ENCODE measurements at places on chromosomes 16 and 17.
A peak's percentile ranks its signal among the peaks of the same experiment; 100 is the strongest.

- ATAC-seq, result peak; percentile 39
Measured at GRCh38 chr16:318628-319027, 33.9 kb downstream of the AXIN1 start.

DNA sequence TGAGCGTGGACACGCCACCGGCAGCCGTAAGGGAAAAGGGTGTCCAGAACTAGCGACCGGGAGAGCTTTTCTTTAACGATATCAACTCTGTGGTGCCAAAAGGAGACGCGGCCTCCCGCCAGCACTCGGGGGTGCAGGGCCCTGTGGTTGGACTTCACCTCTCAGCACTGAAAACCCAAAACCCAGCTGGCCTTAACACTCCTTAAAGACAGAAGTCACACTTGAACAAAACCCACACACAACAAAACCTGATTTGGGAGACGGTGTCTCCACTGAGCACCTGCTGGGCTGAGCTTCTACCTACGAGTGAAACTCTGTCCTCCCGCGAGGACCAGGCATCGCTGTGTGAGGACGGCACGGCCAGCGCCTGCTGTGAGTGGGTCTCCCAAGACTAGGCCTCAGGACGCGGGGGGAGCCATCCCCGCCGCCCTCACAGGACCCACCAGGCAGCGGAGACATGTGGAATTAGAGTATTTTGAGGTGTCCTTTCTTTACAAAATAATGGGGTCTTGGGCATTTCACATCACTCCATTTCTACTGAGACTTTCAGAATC is 46.7 kb downstream of the WDR45B start:
- no peak for ATAC-seq

- peak; percentile 74 for ATAC-seq
Measured at GRCh38 chr17:45132572-45133463, 503 bp upstream of the PLCD3 start.

DNA sequence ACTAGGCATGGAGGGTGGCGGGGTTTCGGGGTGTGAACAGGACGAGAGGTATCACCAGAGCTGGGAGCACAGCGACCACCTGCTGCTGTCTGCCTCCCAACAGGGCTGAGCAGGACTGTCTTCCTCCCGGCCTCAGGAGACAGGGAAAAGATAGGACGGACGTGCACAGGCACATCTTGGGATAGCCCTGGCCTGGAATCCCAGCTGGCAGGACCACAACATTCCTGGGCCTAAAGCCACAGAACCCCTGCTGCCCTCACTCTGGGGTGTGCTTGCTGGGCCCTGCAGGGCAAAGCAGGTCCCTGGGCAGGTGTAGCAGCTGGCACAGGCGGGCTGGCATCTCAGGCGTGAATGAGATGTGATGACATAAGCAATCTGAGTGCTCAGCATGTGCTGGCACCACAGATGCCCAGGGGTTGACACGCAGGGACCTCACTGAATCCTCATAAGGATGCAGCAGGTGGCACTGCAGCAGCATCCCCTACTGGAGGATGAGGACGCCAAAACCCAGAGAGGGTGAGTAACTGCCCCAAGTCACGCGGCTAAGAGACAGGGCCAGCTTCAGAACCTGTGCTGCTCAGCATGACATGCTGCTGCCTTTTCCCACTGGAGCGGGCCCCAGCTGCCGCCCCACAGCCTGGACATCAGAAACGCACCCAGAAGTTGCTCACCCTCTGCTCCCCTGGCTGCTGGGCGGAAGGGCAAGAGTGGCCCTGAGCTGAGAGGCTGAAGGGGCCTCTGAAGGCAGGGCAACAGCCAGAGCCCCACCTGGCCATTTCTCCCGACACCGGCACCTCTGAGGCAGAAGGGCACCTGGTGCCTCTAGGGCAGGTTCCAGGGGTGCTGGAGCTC is 7.1 kb downstream of the CORO7 start:
- ATAC-seq, result no peak

DNA sequence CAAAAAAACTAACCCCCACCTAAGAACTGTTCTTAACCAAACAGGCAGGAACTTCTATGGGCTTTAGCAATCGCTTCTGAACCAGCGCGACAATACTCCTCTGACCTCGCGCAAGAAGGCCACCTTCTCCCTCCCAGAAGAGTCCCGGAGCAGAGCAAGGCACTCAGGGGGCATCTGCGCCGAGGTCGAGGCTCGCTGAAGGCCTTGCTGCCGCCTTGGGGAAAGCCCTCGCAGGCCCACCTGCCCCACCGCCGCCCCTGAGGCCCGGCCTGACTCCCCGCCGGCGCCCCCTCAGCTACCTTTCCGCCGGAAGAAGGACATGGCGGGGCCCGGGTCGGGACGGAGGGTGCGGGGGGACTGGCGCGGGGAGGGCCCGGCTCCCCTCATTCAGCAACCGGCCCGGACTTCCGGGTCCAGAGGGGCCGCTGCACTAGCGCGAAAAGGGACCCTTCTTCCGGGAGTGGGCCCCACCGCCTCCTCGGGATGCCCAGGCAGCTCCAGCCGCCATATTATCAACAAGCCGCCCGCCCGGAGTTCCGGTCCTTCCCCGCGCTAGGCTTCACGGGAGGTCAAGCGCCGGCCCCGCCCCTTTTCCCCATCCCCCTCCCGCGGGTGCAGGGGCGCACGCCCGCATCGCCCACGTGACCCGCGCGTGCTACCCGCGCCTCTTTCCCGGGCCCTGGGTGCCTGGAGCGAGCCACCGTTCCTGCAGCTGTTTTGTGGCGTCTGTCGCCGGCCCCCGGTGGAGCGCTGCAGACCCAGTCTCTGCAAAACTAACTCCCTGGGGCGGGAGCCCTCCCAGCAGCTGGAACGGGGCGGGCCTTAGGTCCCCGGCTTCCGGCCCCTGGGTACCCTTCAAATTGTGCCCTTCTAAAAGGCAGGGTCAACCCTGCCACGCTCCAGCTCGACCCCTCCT is at the start of gene AKAP10:
Gene AKAP10 (minus strand): TSS at position 536 of the 916 bp plus-strand sequence. CDS start 149 bp downstream, at position 387.
- ATAC-seq, result peak; percentile 96

GRCh38 chr17:39196808-39197291 is 619 bp downstream of the CACNB1 start:
- ATAC-seq, result peak; percentile 41
